Activated CD8-positive, alpha-beta T cell treated with anti-CD3 and anti-CD28 coated beads, Interleukin-2, amount 10 ng/mL, durations not matched to agents 7 days and 5 days (primary cell): ENCODE measurements at places on chromosomes 7 and 10. TPM values are rescaled to one million over a fixed set of nuclear protein-coding genes. Genes with fewer than 3 reads are reported as not detected.

The TRIM4 gene
- total RNA-seq, result 28.0 TPM

The GPER1 gene
- 0.13 TPM for total RNA-seq

The KCND2 gene
- not detected for total RNA-seq

The FRMD4A gene
- 0.94 TPM for total RNA-seq

The CTNNA3 gene
- total RNA-seq, result 1.3 TPM

The JAZF1 gene
- 2.8 TPM for total RNA-seq

DNA sequence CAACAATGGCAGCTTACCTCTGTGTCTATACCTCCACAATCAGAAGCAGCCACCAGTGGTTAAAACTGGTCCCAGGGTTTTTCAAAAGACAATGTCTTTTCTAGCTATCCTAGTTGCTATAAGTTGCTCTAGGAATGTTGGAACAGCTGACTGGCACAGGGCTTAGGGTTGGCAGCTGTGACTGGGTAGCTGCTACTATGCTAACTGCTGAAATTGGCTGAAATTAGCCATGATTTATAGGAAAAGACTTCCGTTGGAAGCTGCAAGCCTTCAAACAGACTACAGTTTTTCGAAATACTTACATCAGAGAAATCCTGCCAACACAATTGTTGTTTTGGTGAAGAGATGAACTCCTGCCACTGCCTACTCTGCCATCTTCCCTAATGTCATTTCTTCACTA is 102.3 kb downstream of the MKX start:
- H3K4me1 ChIP-seq, result no peaks in the 10 kb centered on the region
- no peak overlapping the region for H3K4me3 ChIP-seq
- H3K36me3 ChIP-seq, result no peaks in the 10 kb centered on the region
- no peak for DNase-seq

DNA sequence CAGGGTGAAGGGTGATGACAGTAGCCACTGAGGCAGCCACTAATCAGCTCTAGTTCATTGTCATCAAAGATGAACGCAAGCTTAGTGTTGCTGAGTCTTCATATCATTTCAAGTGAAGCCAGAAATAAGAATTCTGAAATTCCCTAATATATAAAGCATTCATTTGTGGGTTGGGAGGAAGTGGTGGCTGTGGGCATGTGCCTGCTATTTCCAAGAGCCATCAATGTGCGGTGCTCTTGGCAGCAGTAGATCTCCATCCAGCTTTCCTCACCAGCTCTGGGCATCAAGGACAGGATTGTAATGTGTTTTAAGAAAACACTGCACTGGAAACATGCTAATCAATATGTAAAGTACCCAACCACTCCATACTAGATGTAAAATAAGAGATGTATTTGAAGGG is 202.5 kb upstream of the AHR start:
- no peaks in the 10 kb centered on the region for H3K36me3 ChIP-seq
- H3K27ac ChIP-seq, result no peak overlapping the region
- no peaks in the 10 kb centered on the region for H3K27me3 ChIP-seq
- no peak overlapping the region for H3K4me3 ChIP-seq
- H3K4me1 ChIP-seq, result no peaks in the 10 kb centered on the region

DNA sequence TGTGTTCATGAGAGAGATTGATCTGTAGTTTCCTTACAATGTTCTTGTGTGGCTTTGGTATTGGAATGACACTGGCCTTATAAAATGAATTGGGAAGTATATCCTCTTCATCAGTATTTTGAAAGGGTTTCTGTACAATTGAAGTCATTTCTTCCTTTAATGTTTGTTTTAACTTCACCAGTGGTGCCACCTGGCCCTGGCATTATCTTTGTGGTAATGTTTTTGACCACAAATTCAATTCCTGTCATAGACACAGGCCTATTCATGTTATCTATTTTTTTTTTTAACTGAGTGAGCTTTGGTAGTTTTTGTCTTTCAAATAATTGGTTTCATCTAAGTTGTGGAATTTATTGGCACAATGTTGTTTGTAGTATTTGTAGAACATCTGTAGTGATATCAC is 127.7 kb downstream of the CDK14 start:
- no peaks in the 10 kb centered on the region for H3K36me3 ChIP-seq
- no peak overlapping the region for H3K4me3 ChIP-seq
- no peaks in the 10 kb centered on the region for H3K4me1 ChIP-seq
- no peak overlapping the region for H3K27ac ChIP-seq
- H3K27me3 ChIP-seq, result no peaks in the 10 kb centered on the region
- DNase-seq, result no peak

GRCh38 chr10:5434017-5434753 is 21.8 kb downstream of the NET1 start:
- H3K4me1 ChIP-seq, result peaks cover 13% of the 10 kb centered on the region
- H3K36me3 ChIP-seq, result peaks cover 24% of the 10 kb centered on the region
- no peak for DNase-seq
- no peaks in the 10 kb centered on the region for H3K27me3 ChIP-seq

DNA sequence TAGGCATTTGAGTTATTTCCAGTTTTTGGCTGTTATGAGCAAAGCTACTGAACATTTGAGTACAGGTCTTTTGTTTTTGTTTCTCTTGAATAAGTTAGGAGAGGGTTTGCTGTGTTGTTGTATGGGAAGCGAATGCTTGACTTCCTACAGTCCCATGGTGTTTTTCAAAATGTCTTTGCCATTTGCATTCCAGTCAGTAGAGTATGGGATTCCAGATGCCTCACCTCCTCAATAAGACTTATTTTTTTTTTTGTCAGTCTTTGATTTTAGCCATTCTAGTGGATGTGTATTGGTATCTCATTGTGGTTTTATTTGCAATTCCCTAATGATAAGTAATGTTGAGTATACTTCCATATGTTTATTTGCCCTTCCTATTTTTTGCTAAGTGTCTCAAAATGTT is 19.4 kb downstream of the CDK13 start:
- H3K27ac ChIP-seq, result no peak overlapping the region
- H3K4me3 ChIP-seq, result no peak overlapping the region
- H3K27me3 ChIP-seq, result no peaks in the 10 kb centered on the region
- H3K4me1 ChIP-seq, result peaks cover 25% of the 10 kb centered on the region
- no peak for DNase-seq
- peaks cover 27% of the 10 kb centered on the region for H3K36me3 ChIP-seq
